ENCODE measurements at places on chromosomes 5 and 9.

DNA sequence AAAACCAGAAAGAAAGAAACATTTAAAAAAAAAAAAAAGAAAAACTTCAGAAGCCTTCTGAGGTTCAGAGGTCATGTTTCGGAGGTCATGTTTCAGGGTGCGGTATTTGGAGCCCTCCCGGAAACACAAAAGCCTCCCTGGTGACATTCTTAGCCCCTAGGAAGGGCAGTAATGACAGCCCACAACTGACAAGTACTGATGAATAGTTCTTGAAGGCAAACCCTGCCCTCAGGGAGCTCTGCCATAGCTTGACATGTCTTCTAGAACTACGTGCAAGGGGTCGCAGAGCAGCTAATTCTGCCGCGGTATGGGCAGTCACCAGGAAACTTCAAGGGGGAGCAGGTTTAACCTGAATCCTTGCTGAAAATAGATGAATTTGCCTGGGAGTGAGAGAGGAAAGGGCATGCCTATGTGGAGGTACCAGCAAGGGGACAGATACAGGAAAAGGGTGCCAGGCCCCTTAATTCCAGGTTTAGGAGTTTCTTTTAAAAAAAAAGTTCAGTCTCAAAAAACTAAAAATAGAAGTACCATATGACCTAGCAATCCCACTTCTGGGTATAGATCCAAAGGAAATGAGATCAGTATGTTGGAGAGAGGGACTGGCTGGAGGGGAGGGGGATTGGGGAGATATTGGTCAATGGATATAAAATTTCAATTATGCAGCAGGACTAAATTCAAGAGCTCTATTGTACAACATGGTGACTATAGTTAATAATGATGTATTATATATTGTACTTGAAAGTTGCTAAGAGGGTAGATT is 98.4 kb downstream of the C9orf152 start:
- DNase-seq, result no peak

DNA sequence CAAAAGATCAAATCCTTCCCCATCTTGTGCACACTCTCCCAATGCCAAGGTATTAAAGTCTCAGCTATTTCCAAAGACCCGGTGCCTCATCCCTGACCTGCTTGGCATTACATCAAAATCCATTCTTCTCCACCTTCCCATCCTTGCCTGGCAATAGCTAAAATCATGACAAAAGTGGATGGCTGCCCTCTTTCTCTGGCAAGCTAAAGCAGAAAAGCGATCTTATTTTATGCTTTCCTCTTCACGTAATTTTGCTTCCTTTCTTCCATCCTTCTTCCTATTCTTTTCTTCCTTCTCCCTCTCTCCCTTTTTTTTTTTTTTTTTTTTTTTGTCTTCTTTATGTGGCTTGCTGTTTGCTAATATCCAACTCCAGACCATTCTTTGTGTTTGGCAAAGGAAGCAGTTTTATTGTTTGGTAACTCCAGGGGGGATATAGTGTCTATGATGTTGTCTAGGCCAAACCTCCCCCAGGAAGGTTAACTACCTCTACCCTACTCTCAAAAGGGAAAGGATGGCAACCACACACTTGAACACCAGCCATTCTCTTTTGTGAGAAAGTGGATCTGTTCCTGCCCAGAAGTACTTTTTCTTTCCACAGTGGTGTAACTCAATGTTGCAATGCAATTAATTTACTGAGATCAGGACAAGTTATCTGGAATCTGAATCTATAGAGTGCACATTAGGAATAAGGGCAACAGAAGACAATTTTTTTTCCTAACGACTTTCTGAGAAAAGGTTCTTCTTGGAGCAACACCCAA is 120.9 kb upstream of the TMEM161B start:
- DNase-seq, result no peak

DNA sequence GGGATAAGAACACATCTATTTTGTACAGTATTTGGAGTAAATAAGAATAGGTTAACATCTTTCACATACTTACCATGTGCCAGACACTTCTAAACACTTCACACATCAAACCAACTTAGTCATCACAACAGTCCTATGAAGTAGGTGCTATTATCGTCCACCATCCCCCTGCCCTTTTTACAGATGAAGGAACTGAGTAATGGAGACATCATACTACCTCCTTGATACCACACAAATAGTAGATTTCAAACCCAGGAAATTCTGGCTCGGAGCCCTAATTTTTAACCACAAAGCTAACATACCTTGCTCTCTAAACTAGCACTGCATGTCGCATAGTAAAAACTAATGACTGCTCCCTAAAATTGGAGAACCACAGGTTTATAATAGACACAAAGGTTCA is 4.2 kb upstream of the ZNF366 start:
- no peak for DNase-seq

DNA sequence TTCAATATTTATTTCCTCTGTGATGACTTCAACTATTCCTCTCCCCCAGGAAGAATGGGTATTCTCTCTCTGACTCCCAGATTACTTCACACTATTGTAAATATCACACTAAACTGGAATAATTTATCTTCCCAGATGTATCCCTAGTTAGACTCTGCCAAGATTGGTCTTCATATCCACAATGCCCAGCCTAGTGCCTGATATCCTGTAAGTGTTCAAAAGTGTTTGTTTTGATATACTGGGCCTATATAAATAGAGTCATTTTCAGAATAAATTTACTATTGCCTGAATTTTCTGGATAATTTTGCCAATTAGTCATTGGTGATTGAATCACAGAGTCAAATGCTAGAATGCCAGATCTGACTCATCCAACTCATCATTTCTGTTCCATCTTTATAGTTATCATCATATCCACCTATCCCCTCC is 143.7 kb upstream of the TNC start:
- DNase-seq, result no peak

- no peak for DNase-seq
Measured at GRCh38 chr5:132098151-132098594, 24.6 kb downstream of the CSF2 start.

GRCh38 chr9:2132484-2133082 is 117.4 kb downstream of the SMARCA2 start:
- no peak for DNase-seq

- no peak for DNase-seq
Measured at GRCh38 chr5:170221327-170221741, 11.5 kb upstream of the C5orf58 start.

GRCh38 chr9:3698076-3698475 is 172.3 kb upstream of the RFX3 start:
- DNase-seq, result no peak

DNA sequence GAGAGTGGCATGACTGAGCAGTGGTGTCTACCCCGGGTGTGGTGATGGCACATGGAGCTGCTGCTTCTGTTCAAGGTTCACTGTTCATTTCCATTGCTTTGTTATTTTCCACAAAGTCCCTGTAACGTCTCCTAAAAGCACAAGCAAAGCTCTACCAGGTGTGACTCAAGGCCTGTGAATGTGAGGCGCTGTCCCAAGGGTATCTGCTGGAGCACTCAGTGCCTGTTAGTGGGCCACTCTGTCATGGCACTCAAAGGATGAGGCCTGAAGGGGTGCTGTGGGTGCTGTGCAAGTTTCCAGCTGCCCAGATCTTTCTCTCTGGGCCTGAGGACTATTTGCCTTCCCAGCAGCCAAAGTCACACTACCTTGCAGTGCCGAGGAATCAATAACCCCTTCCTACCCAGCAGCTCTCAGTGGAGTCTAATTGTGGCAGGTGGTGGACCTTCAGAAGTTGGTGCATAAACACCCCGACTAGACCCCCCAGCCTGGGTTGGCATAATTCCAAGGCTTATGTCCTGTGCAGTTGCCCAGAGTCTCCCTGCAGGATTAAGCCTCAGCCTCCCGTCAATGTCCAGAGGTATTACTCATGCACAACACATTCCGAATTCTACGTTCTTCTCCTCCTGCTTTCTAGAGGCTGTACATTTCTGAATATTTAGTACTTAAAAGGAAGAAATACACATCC is 17.4 kb upstream of the PTCH1 start:
- no peak for DNase-seq

DNA sequence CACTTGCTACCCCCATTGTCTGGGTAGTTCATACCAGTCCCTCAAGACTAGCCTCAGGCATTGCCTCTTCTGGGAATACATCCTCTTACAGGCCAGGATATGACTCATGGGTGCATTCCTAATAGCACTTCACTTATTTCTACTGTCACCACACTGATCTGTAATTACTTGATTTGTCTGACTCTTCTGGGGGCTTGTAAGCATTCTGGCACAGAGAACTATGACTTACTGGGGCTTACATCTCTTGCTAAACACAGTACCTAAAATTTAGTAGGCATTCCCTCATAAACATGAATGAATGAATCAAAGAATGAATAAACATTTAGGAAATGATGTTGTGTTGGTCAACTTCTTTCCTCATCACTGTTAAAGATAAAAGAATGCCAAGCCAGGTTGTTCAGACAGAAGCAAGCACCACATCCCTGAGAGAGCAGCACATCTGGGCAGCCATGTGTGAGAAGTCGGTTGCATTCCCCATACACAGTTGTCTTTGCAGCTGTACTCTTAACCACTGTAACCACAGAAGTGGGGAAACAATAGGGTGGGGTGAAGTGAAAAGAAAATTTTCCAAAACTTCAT is 27.6 kb downstream of the IL7R start:
- no peak for DNase-seq

DNA sequence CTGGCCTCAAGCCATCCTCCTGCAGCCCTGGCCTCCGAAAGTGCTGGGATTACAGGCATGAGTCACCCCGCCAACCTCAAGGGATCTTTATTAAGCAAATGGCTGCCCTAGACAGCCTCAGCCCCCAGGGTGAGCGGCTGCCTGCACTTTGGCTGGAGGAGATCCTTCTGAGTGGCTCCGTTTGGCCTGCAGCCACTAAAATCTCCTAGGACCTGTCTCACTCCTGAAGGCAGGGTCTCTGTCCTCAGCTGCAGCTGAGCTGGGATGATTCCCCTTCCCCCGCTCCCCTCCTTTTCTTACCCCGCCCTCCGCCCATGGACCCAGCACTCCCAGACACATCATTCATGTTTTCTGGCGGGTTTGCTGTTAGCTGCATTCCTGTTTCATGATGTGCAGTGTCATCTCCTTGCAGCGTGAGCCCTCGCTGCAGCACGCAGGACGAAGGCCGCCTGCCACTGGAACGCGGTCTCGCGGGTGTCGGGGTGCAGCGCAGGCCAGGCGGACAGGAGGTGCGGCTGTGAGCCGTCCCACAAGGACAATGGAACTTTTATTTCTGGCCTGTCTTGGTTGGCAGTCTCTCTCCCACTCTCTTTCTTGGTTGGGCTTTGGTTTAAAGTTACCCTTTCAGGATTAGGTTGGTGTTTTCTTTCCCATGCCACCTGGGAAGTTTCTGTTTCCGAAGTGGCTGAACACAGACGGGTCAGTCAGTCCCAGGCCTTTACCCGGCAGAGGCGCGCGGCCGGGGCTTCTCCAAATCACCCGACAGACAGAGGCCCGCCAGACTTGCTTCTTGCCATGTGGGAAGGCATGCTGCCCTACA is 137.1 kb downstream of the FOXD1 start:
- no peak for DNase-seq

- peak; percentile 46 for DNase-seq
Measured at GRCh38 chr9:110255463-110256379, 586 bp downstream of the TXN start.

- DNase-seq, result no peak
Measured at GRCh38 chr5:40841068-40841805, at the start of gene CARD6. TSS of gene CARD6 (plus strand) at chr5:40841367. CDS start at chr5:40841383, 16 bp downstream.

- DNase-seq, result no peak
Measured at GRCh38 chr5:148471379-148471778, 87.6 kb downstream of the FBXO38 start.
